ENCODE measurements at places on chromosomes 1 and 21. TPM values are rescaled to one million over a fixed set of nuclear protein-coding genes. Genes with fewer than 3 reads are reported as not detected.
A peak's percentile ranks its signal among the peaks of the same experiment; 100 is the strongest.

Gene HSD11B1
- total RNA-seq, result 33.3 TPM

DNA sequence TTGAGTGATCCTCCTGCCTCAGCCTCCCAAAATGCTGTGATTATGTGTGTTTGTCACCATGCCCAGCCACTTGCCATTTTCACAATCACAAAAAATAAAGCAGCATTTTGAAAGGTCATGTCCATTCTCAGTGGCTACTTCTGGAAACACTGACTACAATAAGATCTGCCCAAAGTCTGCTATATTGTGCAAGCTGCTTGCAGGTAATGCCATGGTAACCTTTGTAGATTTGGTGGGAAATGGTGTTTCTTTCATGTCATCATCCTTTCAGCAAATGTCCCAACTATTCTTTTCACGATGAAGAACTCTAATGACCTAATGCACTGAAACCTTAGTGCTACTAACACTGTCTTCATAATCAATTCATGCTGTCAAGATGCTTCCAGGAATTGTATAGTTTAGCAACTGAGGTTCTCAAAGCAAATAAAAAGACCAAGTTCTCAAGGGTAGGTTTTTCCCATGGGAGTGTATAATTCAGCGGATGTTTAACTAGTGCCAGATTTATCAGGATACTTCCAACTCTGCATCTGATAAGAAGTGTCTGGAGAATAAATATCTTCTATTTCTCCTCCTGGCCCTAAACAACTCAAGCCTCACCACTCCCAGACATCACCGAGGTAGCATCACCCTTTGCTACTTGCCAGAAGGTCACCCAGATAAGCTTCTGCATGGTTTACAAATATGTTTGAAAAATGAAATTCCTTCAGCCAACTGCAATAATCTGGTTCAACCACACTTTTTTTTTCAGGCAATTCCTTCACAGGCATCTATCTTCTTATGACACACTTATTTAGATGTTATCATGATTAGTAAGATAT lies 132.0 kb upstream of the ZC3H11B start:
- peak; percentile 79 for DNase-seq

Gene FRRS1
- 17.1 TPM for total RNA-seq

GRCh38 chr1:114078116-114078515 lies 75.6 kb downstream of the SYT6 start:
- no peak for DNase-seq

Gene LDLRAD1
- total RNA-seq, result not detected

DNA sequence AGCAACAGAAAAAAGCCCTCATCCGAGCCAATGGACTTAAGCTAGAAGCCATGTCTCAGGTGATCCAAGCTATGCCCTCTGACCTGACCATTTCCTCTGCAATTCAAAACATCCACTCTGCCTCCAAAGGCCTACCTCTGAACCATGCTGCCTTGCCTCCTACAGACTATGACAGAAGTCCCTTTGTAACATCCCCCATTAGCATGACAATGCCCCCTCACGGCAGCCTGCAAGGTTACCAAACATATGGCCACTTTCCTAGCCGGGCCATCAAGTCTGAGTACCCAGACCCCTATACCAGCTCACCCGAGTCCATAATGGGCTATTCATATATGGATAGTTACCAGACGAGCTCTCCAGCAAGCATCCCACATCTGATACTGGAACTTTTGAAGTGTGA lies 20.7 kb downstream of the NR5A2 start:
- DNase-seq, result no peak

Gene CD84
- not detected for total RNA-seq

- peak; percentile 83 for DNase-seq
These were observed 142.3 kb downstream of the PLXNA2 start for GRCh38 chr1:208101661-208102431.

- no peak for DNase-seq
These were observed 1398.6 kb downstream of the MRPL39 start for GRCh38 chr21:24208562-24209260.

Gene AQP10
- total RNA-seq, result not detected

DNA sequence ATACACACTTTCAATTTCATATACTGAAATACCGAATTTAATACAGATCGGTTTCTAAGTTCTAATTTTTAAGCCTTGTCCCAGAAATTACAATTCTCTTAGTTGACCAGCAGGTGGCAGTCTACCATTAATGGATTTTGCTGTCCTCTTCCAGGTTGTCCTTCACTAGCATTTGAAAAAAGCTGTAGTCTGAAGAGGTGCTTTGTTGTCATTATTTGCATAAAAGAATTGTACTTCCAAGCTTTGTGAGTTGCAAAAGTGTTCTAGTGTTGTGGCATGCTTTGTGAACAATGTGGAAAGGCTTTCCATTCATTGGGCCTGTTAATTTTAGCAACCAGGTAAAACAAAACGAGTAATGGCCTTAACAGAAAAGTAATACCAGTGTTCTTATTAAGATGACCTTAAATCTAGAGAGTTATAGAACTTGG lies 193.6 kb downstream of the RPS6KC1 start:
- peak; percentile 74 for DNase-seq

Gene KCNK2
- total RNA-seq, result 64.3 TPM

GRCh38 chr1:12637693-12638092 lies 6.2 kb upstream of the AADACL4 start:
- no peak for DNase-seq

DNA sequence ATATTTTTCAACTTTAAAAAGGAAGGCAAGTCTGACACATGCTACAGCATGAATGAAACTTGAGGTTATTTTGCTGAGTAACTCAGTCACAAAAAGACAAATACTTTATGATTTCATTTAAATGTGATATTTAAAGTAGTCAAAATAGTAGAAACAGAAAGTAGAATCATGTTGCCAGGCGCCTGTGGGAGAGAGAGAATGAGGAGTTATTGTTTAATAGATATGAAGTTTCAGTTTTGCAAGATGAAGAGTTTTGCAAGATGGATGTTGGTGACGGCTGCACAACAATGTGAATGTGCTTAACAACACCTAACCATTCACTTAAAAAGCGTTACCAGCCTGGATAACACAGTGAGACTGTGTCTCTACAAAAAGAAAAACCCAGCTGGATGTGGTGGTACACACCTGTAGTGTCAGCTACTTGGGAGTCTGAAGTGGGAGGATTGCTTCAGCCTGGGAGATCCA lies 20.7 kb upstream of the ATP1A1 start:
- DNase-seq, result no peak

Gene RNF207
- total RNA-seq, result 7.8 TPM

DNA sequence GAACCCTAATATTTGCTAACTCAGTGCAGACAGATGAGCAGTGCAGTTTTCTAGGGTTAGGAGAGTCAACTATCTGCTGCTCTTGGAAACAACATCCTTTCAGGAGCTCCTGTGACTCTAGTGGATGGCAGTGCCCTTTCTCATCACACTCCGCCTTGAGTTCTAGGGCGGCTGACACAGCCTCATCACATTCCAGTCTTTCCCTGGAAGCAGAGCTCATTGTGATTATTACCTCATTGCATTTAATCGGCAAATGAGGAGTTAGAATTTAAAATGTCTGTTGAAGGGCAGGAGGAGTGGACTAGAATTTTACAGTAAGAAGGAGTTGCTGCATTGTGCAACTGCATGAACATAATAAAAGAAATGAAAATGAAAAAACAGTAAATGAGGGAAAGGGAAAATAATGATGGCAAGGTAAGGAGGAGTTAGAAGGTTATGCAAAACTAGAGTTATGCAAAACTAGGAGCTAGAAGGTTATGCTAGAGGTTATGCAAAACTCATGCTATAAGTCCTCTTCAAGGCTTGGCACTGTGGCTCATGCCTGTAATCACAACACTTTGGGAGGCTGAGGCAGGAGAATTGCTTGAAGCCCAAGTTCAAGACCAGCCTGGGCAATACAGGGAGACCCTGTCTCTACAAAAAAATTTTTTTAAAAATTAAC lies 6.9 kb upstream of the PTGFRN start:
- no peak for DNase-seq

Gene CADM3
- 6.0 TPM for total RNA-seq

Gene SNRPE
- 105 TPM for total RNA-seq

GRCh38 chr21:16181018-16181417 lies 451.2 kb downstream of the USP25 start:
- peak; percentile 58 for DNase-seq

Gene ITLN2
- total RNA-seq, result 3.8 TPM

GRCh38 chr1:144551107-144551542 lies 41.6 kb upstream of the PPIAL4F start:
- DNase-seq, result no peak

GRCh38 chr1:34009340-34009985 lies 145.6 kb downstream of the HMGB4 start:
- peak; percentile 27 for DNase-seq

GRCh38 chr1:212141404-212141803 lies 105.9 kb downstream of the DTL start:
- DNase-seq, result peak; percentile 44

DNA sequence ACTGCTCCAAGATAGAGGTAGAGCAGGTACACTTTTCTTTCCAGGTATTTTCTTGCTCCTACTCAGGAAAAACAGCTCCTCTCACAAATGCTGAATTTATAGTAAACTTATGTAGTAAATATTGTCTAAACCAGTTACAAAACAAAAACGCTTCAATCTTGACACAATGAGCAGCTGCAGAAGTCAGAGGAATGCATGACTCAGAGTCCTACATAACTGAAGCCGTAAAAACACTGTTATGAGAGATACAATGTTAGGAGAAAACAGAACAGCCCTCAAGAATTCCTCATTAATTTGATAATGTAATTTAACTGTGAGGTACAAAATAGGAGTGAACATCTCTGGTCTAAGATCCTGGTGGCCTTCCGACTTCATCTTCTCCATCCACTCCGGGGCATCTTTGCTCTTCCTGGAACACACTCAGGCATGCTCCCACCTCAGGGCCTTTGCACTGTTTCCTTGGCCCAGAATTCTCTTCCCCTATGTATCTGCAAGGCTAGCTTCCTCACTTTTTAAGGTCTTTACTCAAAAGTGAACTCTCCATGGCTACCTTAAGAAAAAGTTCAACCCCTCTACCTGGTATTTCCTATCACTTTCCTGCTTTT lies 138.5 kb downstream of the SLC45A1 start:
- DNase-seq, result peak; percentile 68

Gene PRKAA2
- total RNA-seq, result 0.16 TPM

GRCh38 chr1:40633523-40633922 lies 32.0 kb downstream of the RIMS3 start:
- DNase-seq, result no peak

- DNase-seq, result peak; percentile 91
These were observed 7.3 kb downstream of the SH2D1B start for GRCh38 chr1:162404550-162405160.

Gene HSD3B1
- not detected for total RNA-seq

GRCh38 chr1:74368335-74368734 lies 133.1 kb downstream of the TNNI3K start:
- no peak for DNase-seq

Gene SLC35A3
- 15.0 TPM for total RNA-seq

Gene ICOSLG
- not detected for total RNA-seq

DNA sequence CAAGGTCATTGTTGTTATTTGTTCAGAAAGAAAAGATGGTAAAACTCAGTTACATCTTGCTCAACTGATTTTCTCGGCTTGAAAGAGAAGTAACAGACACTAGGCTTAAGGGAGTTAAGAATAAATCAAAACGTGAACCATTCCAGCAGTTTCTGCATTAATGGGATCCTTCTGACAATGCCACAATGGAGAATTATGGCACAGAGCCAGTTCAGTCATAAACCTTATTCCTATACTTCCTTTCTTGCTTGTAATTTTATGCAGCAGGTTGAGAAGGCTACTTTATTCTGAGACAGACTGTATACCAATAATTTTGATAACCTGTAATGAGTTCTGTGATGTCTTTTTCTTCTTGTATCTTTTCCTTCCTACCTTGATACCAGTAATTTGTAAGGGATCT lies 167.0 kb downstream of the C1orf21 start:
- DNase-seq, result no peak

Gene LMOD1
- 22.3 TPM for total RNA-seq

- peak; percentile 78 for DNase-seq
These were observed 685 bp downstream of the UBAP2L start for GRCh38 chr1:154221278-154222001.

- peak; percentile 43 for DNase-seq
These were observed 19.0 kb downstream of the H6PD start for GRCh38 chr1:9253453-9254105.

GRCh38 chr1:227929751-227930472 lies 17.8 kb downstream of the WNT9A start:
- DNase-seq, result no peak

DNA sequence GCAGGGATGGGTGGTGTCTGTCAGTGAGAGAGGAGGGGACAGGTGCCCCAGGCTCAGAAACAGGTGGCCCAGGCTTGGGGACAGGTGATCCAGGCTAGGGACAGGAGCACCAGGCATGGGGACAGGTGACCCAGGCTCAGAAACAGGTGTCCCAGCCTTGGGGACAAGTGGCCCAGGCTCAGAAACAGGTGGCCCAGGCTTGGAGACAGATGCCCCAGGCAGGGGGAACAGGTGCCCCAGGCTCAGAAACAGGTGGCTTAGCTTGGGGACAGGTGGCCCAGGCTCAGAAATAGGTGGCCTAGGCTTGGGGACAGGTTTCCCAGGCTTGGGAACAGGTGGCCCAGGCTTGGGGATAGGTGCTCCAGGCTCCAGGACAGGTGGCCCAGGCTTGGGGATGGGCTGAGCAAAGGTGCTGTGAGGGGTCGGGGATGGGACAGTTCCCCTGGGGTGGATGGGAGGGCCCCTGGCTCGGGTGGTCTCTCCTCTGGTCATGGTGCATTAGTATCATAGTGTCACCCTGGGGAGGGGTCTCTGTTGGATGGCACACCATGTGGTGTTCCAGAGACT lies 87.7 kb upstream of the C1orf174 start:
- DNase-seq, result no peak

DNA sequence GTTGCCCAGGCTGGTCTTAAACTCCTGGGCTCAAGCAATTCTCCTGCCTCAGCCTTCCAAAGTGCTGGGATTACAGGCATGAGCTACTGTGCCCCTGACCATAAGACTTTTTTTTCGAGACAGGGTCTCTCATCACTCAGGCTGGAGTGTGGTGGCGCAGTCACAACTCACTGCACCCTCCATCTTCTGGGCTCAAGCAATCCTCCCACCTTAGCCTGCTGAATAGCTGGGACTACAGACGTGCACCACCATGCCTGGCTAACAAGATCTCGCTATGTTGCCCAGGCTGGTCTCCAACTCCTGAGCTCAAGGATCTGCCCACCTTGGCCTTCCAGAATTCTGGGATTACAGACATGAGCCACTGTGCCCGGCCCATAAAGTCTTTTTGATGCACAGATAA lies 1.9 kb downstream of the C1orf56 start:
- DNase-seq, result no peak

Gene AADACL3
- total RNA-seq, result not detected

DNA sequence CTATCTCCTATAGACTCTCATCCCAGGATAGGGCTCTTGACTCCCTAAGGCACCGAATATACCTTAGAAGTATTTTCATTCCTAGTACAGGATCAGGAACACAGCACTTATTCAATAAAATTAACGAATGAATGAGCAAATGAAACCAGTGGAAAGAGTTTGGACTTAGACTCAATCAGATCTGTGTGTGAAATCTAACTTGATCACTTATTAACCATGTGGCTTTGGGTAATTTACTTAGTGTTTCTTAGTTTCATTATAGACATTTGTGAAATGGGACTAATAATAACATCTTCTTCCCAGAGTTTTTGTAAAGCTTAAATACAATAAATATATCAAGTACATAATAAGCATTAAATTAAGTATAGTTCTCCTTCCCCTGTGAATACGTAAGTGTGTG lies 230.1 kb downstream of the ADGRL2 start:
- DNase-seq, result no peak

Data from fibroblast of the aortic adventitia (primary cell).